ENCODE measurements at places on chromosomes 4 and X. TPM values are rescaled to one million over a fixed set of nuclear protein-coding genes. Genes with fewer than 3 reads are reported as not detected.

GRCh38 chr4:124065936-124066335, 646.6 kb downstream of the ANKRD50 start:
- no peak for DNase-seq

GRCh38 chr4:174332741-174333493, 49.2 kb downstream of the CEP44 start:
- DNase-seq = no peak

GRCh38 chr4:138938366-138938690, 77.3 kb upstream of the NOCT start:
- DNase-seq = no peak

GRCh38 chr4:4861390-4862018, 2.0 kb downstream of the MSX1 start:
- no peak for DNase-seq

DNA sequence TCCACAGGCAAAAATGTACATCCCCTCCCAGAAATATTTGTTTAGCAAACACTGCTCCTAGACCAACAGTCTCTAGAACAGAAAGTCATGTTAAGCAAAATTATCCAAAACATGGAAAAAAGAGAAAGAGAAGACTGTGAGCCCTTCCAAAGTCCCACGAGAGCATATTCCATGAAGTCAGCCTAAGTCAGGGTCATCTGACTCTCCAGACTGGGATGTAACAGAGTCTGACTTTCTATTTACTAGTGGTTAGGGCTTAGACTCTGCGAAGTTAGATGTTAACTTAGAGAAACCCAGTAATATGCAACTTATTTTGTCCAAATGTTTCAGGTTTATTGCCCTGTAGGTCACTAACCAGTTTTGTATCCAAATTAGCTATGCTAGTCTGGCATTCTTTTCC, 102.3 kb downstream of the MID1 start:
- no peak for DNase-seq

DNA sequence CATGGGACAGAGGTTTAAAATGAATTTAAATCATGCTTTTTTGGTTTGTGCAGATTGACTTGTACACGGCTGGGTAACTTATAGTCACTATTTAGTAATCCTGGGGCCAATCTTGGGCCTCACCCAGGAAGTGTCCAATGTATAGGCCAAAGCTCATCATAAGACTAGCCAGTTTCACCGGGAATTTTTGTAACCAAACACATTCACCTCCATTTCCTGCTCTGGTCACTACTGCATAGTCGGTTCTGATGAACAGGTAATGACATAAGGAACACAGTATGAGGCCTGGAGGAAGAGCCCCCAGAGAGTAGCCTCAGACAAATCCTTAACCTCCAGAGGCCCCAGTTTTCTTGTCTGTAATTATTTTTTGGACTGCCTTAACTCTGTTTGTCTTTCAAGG, 81.9 kb downstream of the HPRT1 start:
- DNase-seq = no peak

DNA sequence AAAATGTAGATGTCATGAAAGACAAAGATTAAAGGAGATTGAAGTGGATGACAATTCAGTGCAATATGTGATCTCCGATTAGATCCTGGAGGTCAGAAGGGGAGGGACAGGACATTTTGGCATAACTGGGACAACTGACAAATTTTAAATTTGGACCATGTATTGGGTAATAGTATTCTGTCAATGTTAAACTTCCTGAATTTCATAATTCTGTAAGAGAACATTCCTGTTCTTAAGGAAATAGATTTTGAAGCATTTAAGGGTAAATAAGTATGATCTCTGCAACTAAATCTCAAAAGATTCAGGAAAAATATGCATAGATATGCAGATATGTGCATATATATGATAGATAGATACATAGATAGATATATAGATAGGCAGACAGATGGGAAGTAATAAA, 11.0 kb downstream of the ODAPH start:
- DNase-seq = no peak

- no peak for DNase-seq
Observed at GRCh38 chr4:61763682-61764081, 563.6 kb downstream of the ADGRL3 start.

DNA sequence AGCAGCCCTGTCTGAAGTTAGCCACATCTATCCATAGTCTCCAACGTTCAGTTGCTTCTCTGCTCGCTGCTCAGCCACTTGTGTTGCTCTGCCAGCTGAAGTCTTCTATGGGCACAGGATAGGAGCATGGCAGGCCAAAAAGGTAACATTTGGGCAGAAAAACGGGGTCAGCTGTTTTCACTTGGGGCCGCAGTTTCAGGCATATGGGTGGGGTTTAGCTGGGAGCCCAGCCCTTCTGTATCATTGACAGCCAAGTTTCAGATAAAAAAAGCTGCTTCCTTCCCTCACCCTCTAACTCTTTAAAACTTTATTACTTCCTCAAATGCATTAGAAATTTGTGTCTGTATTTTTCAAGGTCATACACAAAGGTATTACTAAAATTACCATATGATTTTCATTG, 18.4 kb upstream of the MANBA start:
- DNase-seq = no peak

DNA sequence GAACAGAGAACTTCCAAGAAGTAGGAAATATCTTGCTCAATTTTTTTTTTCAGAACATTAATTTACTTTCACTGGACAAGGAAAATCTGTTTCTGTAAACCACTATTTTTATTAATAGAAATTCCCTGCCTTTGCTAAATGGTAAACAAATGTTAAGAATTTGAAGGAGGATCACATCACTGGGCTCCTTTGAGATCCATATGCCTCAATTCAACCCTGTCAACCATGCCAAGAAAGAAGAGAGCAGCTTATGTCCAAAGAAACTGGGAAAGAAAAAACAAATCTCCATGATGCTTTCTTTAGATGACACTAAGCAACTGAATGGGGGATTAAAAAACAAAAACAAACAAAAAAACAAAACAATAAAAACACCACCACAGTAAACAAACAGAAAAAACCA, 47.7 kb downstream of the LNX1 start:
- DNase-seq = no peak

DNA sequence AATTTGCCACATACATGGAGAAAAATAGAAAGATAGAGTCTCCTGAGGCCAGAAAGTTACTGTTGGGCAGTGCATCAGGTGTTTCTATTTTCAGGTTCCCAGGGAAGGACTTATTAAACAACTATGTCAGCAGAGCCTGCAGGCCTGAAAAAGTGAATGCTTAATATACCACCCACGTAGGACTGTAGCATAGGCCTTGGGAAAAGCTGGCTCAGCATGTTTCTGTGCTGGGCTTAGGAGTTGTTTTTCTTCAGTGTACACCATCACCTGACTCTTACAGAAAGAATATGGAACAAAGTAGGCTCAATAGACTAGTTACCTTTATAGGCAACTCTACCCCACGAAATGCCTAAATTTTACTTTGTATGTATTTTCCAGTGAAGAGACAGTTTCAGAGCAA, 1385.9 kb downstream of the FAM133A start:
- DNase-seq = no peak

- peak; percentile 19 for DNase-seq
Observed at GRCh38 chr4:127400731-127401346, 231.9 kb upstream of the INTU start.

DNA sequence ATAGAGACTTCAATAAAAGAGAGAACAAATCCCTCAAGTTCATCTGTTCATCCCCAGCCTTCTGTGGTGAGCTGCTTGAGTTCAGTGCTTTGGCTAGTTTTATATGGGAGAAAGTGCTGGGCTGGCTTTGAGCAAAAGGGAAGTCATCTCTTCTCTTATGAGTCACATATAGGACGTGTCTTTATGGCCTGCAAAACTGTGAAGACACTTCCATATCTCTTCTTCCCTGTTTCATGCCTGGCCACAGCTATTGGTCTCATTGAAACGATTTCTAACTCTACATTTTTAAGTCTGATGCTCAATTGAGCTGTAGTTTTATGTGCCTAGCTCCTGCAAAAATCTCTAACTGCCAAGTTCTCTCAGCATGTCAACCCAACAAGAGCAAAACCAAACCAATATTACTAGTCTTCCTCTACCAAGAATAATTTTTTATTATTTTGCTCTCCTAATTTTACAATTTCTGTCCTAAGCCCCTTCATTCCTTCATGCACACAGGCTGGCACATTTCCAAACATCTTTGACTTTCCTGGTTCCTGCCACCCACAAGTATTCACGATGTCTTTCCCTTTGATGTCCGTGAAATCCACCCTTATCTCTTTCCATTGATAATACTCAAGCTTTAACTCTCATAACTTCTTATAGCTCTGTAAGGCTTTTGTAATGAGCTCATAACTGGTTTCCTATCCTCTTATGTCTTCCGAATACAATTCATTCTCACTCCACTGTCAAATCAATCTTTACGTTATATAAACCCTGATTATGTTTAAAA, 165.3 kb downstream of the BTC start:
- DNase-seq = no peak

GRCh38 chr4:15376594-15376993, 51.2 kb upstream of the C1QTNF7 start:
- DNase-seq = no peak

DNA sequence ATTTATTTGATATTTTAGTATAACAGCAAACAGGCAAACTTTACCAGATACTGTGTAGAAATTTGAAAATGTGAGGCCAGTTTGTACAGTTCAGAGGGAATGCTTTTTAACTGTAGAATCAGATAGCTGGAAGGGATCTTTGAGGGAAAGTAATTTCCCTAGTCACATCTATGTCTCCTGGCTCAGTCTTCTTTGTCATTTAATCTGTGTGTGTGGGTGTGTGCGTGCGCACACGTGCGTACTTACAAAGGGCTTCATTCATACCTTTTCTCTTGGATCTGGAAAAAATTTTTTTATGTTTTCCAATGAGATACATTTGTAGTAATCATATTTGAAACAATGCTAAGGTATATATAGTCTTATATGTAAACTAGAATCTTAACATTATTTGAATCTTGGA, 44.6 kb downstream of the IL13RA1 start:
- no peak for DNase-seq

GRCh38 chr4:68365068-68365467, 15.2 kb upstream of the YTHDC1 start:
- no peak for DNase-seq

DNA sequence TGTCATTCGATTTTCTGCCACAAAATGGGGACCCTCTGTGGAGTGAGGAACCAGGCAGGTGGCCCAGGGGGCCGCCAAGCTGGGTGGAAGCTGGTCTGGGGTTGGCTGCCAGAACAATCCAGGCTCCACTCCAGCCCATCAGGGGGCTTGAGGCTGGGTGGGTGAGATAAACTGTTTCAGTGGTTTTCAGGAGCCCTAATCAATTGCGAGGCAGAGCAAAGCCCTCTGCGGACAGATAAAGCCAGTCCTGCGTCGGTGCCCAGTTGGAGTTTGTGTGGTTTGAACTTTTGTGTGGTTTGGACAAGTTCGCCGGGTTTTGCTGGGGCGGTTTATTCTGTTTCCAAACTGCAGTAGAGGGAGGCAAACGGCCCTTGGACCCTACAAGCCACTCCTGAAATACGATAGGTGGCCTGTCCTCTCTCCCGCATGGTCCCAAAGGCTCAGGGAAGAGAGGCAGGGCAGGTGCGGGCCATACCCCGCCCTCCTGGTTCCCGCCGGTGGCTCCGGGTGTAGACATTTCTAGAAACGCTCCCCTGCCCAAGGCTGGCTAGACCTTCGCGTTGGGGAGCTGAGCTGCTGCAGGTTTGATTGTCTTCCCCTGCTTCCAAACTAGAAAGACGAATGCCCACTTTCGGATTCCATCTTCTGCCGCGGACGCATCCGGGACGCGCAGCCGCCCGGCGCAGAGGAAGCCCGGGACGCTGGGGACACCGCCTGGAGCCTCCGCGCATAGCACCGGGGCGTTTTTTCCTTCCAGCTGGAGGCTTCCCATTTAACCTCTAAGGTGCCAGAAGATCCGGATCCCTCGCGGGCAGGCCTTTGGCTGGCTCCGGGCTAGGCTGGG, 169.0 kb upstream of the BCOR start:
- DNase-seq = no peak

GRCh38 chr4:168319486-168320019, 1.0 kb upstream of the DDX60 start:
- no peak for DNase-seq

DNA sequence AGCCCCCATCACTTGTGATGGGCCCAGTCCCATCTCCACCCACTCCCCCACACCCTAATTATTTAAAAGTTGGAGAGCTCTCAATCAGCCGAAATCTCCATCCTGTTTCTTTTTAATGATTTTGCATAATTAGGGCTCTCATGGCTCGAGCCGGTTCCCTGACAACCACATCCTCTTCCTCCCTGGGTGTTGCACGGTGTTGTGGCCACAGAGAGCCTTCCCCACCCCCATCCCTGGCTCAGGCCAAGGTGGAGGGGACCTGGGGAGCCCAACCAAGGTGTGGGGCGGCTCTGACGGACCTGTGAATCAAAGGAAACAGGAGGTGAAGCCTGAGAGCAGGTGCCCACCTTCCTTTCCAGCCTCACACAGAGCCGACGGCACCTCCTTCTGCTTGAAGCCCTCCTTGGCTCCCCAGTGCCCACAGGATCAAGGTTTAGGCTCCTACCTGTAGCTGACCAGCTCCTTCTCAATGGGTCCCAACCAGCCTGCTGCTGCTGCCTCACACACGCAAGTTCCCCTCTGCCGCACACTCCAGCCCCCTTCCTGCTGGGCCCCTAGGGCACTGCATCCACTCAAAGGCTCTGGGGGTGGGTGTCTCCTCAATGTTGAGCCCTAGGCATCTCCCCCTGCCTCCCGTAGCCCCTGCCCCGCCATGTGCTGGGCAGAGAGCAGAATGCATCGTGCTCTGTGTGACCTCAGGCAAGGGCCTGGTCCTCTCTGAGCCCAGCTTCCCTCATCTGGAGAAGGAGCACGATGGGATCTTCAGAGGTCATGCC, 68.7 kb downstream of the WFS1 start:
- DNase-seq = no peak

DNA sequence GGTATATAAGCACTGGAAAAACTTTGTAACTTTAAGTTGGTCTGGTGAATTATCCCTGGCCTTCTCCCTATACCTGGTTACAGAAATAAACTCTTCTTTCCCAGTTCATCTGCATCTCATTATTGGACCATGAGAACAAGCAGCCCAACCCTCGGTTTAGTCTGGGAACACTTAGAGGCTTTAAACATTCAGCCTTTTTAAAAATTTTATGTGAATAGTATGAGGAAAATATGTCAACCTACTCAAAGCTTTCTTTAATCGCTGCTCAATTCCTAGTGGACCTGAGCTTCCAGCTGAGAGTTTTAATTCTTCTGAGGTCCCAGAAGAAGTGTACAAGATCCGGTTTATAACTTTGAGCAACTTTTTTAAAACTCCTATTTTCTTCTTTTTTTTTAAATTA, 358.6 kb upstream of the NOCT start:
- no peak for DNase-seq

RS1 gene
- total RNA-seq = not detected

CCNI gene
- total RNA-seq = 388 TPM

MMRN1 gene
- total RNA-seq = not detected

CWH43 gene
- 1.3 TPM for total RNA-seq

CPLX1 gene
- not detected for total RNA-seq

TRIM61 gene
- total RNA-seq = 4.5 TPM

CSTF2 gene
- total RNA-seq = 31.0 TPM

SPACA5B gene
- total RNA-seq = not detected

Measured in kidney epithelial cell (primary cell).